ENCODE measurements at places on chromosomes 1 and 21. TPM values are rescaled to one million over a fixed set of nuclear protein-coding genes. Genes with fewer than 3 reads are reported as not detected.

The RCSD1 gene
- total RNA-seq = 7.1 TPM

The ICOSLG gene
- total RNA-seq = 26.4 TPM

The BATF3 gene
- total RNA-seq = 1.2 TPM

The CCDC181 gene
- 0.41 TPM for total RNA-seq

The PGBD5 gene
- total RNA-seq = 0.12 TPM

The AGT gene
- not detected for total RNA-seq

Measured in glomerular endothelial cell (primary cell).